PC-3 (cell line): ENCODE measurements at places on chromosomes 7 and 10. TPM values are rescaled to one million over a fixed set of nuclear protein-coding genes. Genes with fewer than 3 reads are reported as not detected.

UNCX gene
- total RNA-seq = not detected in 2 replicates

NCF1 gene
- total RNA-seq = not detected in 2 replicates

GRCh38 chr7:34087892-34088891 lies 182.9 kb downstream of the BMPER start:
- DNase-seq = peak; percentile 43

GRCh38 chr7:55513868-55514267 lies 58.4 kb downstream of the VOPP1 start:
- no peak for DNase-seq

GRCh38 chr10:99769706-99770105 lies 12.7 kb upstream of the ABCC2 start:
- DNase-seq = no peak

DNA sequence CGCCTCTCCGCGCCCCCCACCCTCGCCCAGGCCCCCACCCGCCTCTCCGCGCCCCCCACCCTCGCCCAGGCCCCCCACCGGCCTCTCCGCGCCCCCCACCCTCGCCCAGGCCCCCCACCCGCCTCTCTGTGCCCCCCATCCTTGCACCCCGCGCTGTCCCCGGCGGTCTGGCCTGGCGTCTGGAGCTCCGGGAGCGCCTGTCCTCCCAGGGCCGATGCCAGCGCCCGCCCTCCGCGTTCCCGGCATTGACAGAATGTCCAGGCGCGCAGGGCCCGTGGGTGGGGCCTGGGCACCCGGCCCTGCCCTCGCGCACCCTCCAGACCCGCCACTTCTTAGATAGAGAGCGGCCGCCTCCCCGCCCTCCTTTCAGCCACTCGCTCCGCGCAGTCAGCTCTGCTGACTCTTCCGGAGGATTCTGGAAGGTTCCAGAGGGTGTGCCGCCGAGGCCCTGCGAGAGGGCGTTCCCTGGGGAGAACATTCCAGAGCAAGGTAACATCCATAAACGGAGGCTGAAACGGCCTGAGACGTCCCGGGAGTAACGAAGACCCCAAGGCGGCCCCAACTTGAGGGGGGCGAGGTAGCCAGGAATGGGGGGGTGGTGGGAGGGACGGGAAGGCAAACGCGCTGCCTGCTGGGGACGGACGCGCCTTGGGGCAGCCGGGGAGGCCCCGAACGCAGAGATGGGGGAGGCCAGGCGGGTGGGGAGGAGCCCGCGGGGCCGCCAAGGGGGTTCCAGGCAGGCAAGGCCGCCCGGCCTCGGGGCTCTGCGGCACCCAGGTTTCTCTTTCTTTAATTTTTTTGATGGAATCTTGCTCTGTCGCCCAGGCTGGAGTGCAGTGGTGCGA lies 117.8 kb downstream of the DYNC2I1 start:
- DNase-seq = no peak

DNA sequence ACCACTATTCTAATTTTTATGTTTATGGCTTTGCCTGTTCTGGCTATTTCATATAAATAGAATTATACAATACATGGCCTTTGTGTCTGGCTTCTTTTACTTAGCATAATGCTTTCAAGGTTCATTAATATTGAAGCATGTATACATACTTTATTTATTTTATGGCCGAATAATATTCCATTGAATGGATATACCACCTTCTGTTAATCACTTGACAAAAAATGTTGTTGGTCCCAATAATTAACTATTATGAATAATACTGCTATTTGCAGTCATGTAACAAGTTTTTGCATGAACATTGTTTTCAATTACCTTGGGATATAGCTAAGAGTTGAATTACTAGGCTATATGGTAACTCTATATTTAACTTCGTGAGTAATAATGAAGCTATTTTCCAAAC lies 767.5 kb downstream of the INHBA start:
- no peak for DNase-seq

DNA sequence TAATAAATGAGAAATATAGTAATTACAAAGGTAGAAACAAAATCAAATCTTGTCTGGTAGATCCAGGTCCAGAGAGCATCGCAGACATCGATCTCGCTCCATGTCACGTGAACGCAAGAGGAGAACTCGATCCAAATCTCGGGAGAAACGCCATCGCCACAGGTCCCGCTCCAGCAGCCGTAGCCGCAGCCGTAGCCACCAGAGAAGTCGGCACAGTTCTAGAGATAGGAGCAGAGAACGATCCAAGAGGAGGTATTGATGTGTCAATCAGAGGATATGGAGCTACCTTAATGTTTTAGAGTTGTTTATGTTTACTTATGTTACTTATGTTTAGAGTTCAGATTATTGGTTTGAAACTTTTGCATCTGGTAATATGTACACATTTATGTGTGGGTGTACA lies 57.8 kb downstream of the LUC7L2 start:
- DNase-seq = no peak

DNA sequence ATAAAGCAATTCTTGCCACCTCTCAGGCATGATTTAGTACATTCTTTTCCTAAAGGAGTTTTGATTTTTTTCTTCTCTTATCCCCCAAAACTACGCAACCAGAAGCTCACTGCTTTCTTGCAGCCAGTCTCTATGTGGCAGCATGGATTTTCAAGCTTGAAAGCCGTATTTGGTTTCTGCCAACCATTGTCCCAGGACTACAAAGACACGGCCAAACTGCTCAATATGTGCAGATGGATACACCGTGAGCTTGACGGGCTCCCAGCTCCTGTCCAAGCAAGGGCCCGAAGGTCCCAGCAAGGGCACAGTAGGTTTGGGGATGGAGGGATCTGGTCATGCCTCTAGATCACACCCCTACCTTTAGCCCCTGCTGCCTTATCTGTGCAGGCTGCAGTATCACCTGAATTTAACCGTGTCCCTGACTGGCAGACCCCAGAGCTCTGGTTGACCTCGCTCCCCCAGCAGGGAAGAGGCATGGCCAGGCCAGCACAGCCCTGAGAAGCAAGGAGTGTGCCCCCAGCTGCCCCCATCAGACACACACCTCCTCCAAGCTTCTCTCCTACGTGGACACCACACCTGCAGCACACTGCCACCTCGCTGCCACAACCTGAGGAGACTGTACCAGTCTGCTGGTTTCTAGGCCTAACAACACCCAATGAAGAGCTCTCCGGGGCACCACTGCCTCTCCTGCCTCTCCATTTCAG lies 86.8 kb downstream of the COBL start:
- DNase-seq = no peak

DNA sequence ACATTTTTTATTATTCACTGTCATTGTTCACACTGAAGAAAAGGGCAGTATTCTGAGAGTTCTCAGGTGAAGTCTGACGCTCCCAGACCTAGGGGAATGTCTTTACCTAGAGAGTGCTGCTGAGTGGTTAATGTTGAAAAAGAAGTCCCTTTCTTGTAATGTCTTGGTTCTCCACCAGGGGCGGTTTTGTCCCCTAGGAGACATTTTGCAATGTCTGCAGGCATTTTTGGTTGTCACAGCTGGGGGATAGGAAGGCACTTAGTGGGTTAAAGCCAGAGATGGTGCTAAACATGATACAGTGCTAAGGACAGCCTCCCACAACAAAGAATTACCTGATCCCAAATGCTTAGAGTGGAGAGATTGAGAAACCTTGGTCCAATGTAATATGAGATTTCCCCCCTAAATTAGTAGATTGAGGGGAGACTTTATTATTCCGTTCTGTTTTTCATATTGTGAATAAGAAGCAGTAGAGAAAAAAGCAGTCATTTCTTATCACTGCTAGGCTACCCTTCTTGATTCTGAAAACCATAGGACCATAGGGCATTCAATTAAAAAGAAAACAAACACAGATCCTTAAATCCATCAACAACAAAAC lies 13.1 kb downstream of the UMAD1 start:
- peak; percentile 38 for DNase-seq

GRCh38 chr7:2175514-2175913 lies 57.2 kb downstream of the MAD1L1 start:
- DNase-seq = peak; percentile 90

GRCh38 chr10:98608411-98608810 lies 161.7 kb upstream of the HPS1 start:
- DNase-seq = no peak

DNA sequence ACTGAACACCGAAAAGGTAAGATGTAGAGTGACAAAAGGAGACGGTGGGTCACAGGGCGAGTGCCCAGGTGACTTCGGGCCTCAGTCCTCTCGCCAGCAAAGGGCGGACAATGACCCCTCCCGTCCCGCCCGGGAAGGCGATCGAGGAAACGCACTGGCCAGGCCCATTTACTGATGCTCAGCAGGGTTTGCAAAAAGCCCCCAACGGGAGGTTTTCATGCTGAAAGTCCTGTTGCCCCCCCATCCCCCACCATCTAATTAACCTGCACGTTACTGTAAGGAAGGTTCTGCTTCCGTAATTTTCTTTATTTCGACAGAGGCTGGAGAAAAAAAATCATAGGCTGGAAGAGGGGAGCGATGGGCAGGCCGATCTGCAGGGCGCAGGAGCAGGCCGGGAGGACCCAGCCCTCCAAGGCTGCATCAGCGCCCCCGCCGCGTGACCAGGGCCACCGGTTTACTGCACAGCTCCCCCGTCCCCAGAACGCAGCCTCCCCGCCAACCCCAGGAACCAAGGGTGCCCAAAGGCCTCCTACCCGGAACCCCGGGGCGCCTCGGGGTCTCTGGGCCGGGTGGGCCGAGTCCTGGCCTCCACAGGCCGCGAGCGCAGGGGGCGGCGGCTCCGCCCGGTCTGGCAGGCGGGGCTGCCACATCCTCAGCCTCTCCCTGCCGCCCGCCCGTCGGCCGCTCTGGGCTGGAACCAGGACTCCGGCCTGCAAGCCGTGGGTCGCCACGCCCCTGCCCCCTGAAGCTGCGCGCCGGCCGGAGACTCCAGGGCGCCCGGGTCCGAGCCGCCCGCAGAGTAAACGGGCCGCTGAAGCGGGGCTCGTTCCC lies 613 bp downstream of the OAT start:
- DNase-seq = peak; percentile 25

DNA sequence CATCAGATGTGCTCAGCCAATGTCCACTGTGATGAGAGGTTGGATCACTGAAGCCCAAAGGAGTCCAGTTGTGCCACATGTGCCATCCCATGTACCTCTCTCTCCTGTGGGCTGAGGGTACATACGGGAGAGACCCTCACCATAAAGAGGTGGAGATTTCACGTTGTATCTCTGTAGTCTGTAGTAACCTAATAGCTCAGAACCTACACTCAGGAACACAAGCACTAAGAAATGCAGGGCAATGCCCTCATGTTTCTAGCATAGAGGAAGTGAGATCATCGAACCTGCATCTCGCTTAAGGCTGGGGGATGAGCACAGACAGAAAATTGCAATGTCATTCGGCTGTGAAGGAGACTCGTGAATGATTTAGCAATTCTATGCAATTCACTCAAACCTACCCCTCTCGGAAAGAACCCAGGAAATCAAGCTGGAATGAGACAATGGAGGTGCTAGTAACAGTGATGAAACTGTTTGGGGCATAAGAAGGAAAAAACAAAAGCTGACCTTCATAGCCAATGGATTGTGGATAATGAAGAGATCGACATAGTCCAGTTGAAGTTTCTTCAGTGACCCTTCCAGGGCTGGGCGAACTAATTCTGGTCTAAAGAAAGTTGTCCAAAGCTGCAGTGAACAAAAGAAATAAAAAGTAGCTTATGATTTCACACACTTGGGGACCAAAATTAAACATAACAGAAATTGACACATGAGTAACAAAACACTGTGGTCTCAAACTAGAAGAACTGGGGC lies 80.3 kb upstream of the UCN3 start:
- DNase-seq = peak; percentile 6

DNA sequence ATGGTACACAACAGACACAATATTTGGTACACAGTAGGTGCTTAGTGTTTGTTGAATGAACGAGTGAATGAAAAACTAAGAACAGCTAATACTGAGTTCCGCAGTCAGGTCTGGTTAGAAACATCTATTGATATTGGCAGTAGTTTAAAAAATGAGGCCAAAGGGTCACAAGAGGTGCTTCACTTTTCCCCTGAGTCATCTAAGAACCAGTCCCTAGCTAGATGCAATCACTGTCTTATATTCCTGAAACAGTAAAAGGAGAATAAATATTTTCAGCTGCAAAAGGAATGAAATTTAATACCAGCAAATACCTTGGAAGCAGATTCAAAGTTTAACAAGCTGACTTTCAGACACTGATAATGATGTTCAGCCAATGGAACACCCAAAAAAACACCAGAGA lies 54.5 kb downstream of the SCRN1 start:
- peak; percentile 83 for DNase-seq

DNA sequence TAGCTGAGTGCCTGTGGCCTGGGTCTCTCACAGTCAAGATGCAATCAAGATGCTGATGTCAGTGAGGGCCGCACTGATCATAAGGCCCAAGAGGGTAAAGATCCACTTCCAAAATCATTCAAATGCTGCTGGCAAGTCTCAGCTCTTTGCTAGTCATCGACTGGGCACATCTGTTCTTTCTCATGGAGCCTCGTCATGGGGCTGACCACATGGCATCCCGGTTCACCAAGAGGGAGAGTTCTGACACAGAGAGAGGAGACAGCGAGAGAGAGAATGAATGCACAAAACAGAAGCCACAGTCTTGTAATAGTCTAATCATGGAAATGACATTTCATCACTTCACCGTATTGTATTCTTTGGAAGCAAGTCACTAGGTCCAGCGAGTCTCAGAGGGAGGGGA lies 1067.5 kb upstream of the C7orf33 start:
- DNase-seq = no peak

GRCh38 chr7:49772916-49773217 lies 571 bp upstream of the VWC2 start:
- DNase-seq = no peak

DNA sequence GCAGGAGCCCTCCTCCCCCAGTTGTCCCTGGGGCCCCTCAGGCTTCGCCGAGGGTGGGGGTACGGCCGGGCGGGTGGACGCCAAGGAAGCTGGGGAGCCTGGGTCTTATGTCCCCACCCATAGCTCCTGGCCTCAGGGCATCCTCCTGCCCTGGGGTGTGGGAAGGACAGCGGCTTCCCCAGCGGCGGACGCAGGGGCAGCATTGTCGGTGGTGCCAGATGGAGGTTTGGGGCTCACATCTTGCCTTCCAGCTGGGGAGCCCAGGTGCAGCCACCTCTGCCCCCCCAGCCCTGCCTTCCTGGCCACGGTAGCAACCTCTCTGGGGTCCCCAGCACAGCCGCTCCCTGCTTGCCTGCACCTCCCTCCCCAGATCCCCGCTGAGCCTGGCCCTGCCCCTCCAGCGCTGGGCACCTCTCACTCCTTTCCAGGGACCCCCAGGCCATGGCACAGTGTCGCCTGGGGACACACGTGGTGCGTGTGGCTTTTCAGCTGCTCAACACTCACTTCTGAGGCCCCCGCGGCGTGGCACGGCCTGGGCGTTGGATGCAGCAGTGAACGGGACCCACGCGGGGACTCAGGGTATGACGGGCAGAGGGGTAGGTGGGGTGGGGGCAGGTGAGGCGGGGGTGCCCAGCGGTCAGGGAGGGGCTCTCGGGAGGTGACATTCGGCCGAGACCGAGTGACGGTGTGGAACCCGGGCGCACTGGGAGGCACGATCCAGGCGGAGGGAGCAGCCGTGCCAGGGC lies 53.1 kb downstream of the UNCX start:
- DNase-seq = no peak

GRCh38 chr10:58697691-58698090 lies 185.0 kb downstream of the BICC1 start:
- no peak for DNase-seq

DNA sequence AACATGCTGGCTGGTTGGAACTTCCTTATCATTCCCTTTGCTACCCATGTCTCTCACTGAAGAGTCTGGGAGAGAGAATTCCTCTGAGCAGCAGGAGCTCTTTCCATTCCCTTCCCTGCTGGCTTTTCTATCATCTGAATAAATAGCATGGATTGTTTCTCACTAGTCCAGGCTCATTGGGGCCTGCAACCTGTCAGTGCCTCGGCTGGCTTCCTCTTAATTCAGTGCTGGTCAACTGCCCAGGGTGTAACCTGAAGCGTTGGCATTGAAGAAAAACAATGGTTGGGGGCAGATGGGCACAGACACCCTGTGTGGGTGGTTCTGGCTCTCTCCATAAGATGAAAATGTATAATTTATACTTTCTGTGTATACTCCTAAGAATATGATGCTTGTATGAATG lies 155.6 kb downstream of the ANLN start:
- DNase-seq = no peak
